Kidney epithelial cell (primary cell): ENCODE measurements at places on chromosomes 5 and 9.

GRCh38 chr9:26210338-26210851, 532.2 kb upstream of the TUSC1 start:
- no peak for DNase-seq

- no peak for DNase-seq
Observed at GRCh38 chr5:82356021-82356420, 77.9 kb upstream of the RPS23 start.

- DNase-seq = no peak
Observed at GRCh38 chr5:179542170-179542569, 8.2 kb upstream of the RUFY1 start.

DNA sequence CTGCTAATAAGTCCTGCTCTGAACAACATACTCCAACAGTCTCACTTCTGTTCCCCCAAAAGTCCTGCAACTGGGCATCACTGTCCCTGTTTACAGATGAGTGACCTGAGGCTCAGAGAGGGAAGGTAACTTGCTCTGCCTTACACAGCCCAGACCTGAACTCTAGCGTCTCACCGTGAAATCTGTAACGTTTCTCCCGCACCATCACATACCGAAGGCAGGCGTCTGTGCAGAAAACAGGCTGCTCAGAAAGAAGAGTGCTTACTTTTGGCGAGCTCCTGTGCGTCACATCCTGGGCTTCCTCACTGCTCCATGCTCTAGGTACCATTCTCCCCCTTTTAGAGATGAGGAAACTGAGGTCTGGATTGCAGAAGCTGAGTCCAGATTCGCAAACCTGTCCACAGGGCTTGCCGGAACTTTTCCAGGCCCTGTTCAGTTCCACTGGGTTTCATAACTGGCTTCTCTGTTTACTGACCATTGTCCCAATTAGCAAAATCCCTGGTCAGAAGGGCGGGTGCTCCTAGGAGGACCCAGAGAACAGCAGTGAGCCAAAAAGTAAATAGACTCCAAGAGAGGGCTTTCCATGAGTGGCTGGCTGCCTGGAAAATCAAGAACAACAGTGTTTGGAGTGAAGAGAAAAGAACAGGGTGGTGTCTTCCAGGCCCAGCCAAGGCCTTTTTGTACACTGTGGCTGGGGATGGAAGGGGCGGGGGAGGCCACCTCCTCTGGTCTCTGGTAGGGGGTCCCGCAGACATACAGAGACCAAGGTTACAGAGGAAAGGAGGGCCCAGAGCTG, 27.1 kb downstream of the GSN start:
- no peak for DNase-seq
